ENCODE measurements at places on chromosomes 4 and X.

DNA sequence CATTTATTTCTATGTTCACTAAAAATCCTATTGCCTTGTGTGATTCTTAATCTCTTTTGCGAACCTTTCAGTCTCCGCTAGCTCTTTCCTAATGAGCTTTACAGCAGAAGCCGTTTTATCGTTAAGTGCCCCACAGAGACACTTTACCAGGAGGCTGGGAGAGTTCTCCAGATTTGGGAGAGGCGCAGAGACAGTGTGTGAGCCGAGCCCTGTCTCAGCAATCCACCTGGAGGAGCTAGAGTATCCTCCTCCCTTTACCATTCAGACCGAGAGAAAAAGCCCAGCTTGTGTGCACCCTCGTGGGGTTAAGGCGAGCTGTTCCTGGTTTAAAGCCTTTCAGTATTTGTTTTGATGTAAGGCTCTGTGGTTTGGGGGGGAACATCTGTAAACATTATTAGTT, 54.9 kb upstream of the MTM1 start:
- DNase-seq, result no peak

- no peak for DNase-seq
Observed at GRCh38 chrX:22116605-22117546, 84.8 kb downstream of the PHEX start.

DNA sequence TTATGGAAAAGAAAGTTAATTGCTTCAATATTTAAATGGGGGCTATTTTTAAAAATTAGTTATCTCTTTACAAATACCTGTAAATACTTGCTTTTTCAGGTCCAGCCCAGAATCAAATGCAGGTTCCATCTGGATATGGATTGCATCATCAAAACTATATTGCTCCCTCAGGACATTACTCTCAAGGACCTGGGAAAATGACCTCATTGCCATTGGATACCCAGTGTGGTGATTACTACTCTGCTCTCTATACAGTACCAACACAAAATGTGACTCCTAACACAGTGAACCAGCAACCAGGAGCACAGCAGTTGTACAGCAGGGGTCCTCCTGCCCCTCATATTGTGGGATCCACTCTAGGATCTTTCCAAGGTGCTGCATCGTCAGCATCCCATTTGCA, 29.2 kb downstream of the SEC24B start:
- DNase-seq, result no peak

DNA sequence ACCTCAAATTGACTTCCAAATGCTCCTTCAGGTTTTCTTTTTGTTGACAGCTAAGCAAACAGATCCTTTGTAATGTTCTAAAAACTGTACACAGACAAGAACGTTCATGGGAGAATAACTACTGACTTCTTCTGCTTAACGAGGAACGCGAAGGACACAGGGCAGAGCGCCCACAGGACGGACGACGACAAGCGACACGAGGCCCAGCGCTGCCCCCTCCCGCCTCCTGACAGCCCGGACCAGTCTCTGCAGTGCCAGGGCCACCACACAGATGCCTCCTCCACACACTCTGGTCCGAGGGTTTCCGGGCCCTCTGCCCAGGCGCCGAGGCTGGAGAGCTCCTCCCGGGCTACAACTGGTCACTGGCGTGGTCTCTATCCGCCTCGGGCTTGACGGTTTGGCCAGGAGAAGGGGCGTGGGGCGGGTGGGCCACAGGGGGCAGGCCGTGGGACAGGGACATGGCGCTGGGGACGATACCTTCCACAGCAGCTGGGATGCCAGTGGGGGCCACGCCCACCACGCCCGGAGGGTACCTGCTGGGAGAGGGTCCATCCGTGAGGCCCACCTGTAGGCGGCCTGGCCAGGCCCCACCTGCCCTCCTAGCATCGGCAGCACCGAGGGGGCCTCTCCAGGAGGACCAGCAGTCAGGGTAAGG, 36.9 kb downstream of the CTBP1 start:
- no peak for DNase-seq

DNA sequence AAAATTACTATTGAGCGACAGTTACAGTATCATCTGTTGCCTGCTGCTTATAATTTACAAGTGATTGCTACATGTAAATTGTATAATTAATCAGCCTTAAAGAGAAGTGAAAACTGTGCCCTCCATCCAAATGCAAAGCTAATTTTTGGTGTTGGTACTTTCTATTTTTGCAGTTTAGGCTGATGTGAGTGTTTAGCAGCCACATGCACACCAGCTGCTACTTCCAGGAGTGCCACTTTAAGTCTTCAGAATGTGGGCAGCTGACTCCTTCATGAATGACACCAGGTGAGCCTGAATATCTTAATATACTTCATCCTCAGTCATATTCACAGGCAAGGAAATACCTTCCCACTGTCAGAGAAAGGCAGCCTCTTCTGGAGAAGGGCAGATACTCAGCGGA, 149.8 kb upstream of the RASGEF1B start:
- no peak for DNase-seq

- DNase-seq, result no peak
Observed at GRCh38 chr4:117845270-117845669, 189.0 kb upstream of the NDST3 start.

- DNase-seq, result no peak
Observed at GRCh38 chr4:107017443-107018343, 18.4 kb downstream of the DKK2 start.

DNA sequence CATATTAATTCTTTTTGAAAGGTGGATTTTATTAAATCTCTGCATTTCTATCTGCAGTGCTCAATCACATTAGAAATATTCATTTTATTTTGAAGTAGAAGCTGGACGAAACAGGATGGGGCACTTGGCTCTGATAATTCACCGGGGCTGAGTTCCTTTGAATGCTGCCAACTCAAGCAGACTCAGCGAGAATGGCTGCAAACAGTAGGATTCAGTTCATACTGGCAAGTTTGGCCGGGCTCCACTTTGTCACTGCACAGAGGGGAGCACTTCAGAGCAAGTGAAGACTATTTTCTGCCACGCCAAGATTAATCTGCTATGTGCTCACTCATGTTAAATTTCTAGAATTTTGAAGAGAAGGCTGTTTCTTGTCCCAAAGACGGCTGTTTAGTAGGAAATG, 30.7 kb upstream of the KLHL8 start:
- no peak for DNase-seq

DNA sequence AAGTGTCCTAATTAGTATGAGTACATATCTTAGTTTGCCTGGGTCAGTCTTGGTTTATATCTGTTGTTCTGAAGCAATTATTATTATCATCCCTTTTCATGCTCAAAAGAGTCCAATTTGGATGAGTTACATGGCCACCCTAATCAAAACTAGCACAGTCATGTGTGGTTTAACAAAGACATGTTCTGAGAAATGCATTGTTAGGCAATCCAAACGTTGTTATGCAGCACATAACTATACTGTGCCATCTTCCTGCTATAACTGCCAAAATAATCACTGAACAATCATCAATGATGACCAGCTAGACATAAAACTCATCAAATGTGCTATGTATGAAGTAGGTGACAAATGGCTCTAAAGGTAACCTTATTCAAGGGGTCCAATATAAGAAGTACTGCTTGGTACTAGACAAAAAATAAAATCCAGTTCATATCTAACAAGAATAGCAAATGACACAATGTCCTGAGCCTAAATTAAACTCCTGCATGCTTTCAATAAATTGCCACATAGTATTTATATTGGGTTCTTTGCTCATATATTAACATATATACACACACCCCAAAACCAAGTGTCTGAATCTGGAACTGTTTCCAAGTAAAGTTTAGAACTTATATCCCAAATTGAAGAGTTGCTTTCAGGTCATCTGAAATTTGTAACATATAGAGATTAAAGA, 41.9 kb downstream of the CNOT6L start:
- no peak for DNase-seq

- DNase-seq, result no peak
Observed at GRCh38 chr4:21512353-21512752, 436.2 kb downstream of the KCNIP4 start.

DNA sequence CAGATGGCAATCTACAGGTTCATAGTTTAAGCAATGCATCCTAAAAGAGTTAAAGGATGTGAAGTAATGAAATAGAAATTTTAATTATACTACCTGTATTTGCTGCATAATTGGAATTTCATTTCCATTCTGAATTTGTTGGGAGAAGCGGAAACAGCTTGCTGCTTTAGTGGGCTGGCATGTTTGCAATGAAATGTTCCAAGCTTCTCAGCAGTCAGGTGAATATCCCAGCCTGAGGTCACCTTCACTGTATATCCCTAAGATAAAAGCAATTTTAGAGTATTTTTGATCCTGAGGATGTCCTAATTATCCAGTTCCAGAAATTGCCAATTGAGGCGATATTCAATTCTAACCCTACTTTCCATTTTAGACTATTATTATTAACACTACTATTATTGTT, 136.1 kb upstream of the ARSJ start:
- no peak for DNase-seq

DNA sequence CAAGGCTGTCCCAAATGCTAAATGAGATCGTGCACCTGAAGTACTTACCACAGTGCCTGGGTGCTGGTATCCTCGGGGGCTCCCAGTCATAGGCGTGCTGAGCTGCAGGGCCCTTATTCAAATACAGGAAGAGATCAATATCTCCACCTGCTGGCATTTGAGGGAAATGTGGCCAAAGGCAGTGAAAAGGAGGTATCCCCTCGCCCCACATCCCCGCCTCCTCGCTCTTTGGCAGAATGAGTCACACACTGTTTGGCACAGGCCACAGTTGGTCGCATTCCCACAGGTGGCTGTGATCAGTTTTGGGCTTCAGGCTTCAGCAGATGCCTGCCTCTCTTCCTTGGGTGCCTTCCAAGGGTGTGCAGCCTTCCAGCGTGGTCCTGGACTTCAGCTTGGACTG, 28.4 kb downstream of the ZNF185 start:
- DNase-seq, result peak; percentile 68

DNA sequence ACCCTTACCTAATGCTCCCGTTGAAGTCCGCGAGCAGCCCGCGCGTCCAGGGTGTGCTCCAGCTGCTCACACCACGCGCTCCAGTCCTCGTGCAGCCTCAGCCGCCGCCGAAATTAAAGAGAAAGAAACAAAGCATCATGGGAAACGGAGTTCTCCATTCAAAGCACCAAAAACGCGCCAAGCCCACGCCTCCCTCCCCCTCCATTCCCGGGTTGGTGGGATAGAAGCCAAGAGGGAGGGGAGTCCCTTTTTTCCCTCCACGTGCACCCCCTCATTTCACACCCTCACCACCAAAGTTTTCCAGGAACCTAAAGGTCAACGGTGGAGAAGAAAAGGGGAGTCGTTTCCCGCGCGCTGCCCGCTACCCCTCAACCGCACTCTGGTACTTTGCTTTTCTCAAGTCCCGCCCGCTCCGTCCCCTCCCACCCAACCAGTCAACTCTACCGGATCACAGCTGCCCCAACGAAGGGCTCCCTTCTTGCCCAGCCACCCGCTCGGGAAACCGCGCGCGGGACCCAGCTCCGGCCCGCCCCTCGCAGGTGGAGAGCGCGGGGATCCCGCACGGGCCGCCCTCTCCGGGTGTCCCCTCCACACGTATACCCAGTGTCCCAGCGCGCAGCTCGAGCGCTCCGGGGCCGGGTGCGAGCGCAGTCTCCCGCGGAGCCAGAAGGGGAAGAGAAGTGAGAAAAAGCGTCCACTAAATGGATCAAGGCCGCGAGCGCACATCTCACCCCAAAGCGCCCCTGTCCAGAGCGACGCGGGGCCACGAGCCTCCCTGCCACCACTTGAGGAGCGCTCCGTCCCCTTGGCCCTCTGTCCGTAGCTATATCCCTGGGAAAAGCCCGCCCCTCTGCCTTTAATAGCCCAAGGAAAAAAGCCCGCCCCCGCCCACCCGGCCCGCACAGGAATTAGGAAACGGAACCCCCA, 65.1 kb upstream of the CCDC160 start:
- DNase-seq, result peak; percentile 63

DNA sequence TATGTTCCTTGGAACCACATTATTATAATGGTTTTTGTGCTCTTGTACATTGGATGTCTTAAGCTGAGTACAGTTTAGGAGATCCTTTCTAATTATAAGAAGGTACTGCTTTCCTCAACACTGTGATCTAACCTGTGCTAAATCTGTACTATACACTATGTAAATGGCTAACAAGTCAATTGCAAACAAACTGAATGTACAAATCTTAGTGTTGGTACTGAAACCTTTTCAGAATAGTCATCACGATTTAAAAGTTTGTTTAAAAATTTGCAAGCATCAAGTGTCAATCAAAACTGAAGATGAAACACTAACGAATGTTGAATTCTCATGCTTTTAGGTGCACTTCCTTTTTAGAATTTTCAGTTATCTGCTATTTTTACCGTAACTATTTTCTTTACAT, 2090.4 kb upstream of the TENM3 start:
- DNase-seq, result no peak

GRCh38 chr4:86960557-86960961, 25.7 kb downstream of the AFF1 start:
- DNase-seq, result no peak

- no peak for DNase-seq
Observed at GRCh38 chr4:71267244-71267643, 71.6 kb upstream of the SLC4A4 start.

- no peak for DNase-seq
Observed at GRCh38 chr4:88138561-88138960, 19.9 kb downstream of the ABCG2 start.

GRCh38 chr4:119615068-119615719, 13.4 kb downstream of the PDE5A start:
- no peak for DNase-seq

- DNase-seq, result no peak
Observed at GRCh38 chrX:619451-619811, 11.2 kb upstream of the SHOX start.

DNA sequence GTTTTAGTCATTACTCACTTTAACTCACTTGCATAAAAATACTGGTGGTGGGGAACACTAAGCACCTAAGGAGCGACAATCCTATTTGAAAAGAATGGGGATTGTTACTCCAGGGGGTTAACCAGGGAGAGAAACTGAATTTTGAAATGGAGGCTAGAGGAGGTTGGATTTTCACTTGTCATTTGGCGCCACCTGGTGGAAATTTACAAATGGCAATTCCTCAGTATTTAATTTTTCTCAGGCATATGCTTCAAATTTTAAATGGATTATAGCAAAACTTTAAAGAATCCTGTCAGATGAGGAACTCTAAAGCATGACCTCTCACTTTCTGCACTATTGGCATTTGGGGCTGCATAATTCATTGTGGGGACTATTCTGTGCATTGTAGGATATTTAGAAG, 2.7 kb upstream of the GEMIN8 start:
- DNase-seq, result peak; percentile 54

DNA sequence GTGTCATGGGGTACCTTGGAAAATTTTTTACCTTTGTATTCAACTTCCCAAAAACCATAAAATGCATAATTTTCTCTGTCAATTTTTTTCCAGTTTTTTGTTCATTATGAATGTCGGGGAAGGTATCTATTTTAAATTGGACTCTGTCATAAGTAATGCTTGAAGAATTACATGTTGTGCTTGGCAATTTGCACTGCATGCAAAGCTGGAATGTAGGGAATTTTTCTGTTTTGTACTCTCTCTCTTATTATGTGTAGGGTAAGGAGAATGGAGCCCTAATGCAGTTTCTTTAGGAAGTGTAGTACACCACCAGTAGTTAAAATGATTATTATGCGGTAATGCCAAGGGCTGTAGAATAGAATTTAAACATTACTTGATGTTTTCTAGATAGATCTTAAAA, 137.7 kb upstream of the LIMCH1 start:
- no peak for DNase-seq

GRCh38 chr4:88965053-88965452, 91.9 kb downstream of the FAM13A start:
- DNase-seq, result no peak

GRCh38 chr4:148287111-148287510, 155.1 kb downstream of the NR3C2 start:
- no peak for DNase-seq

Measured in stimulated activated CD4-positive, alpha-beta T cell treated with anti-CD3 and anti-CD28 coated beads, Interleukin-15, amount 100 ng/mL, for 24 hours (primary cell).